ENCODE measurements at places on chromosomes 12 and 14.

- no peak for DNase-seq
These were observed 27.9 kb downstream of the SYNE3 start for GRCh38 chr14:95488376-95489213.

GRCh38 chr12:51926064-51926632 lies 18.8 kb downstream of the ACVRL1 start:
- DNase-seq, result no peak

- no peak for DNase-seq
These were observed 229.5 kb upstream of the RTL1 start for GRCh38 chr14:101133068-101133467.

GRCh38 chr14:69530095-69530494 lies 44.6 kb downstream of the CCDC177 start:
- no peak for DNase-seq

GRCh38 chr12:121214855-121215745 lies 5.2 kb downstream of the P2RX4 start:
- DNase-seq, result peak; percentile 85
